ENCODE measurements at places on chromosomes 1 and 21. TPM values are rescaled to one million over a fixed set of nuclear protein-coding genes. Genes with fewer than 3 reads are reported as not detected.

DNA sequence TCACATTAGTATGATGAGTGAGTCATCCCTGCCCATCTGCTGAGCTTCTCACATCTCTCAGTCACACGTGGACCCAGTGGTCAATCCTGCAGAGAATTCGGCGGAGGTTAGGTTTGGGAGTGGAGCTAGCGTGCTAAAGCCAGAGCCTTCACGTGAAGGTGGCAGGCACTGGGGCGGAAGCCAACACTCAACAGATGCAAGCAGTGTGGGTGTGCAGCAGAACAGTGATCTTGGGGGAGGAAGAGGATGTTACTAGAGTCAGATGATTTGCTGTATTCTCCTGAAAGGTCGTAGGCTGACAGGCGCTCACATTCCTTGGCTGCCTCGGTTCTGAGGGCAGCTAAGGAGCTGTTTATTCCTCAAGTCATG lies 6.7 kb downstream of the C1orf115 start:
- DNase-seq = no peak

DNA sequence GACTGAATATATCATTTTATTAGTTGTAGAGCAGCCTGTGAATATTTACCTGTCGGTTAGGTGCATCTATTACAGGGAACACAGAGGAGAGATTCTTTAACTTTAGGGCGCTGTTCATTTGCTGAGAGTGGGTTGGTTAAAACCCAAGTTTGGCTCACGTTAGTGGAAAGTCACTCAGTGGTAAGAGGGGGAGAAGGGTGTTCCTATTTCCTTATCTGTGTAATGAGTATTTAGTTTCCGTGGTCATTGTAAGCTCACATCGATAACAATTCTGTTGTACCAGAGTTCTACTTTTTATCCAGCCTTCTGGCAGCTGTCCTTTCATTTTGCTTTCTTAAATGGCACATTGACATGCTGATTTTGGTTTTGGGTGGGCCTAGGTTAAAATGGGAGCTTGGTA lies 773.2 kb upstream of the ADAMTS5 start:
- DNase-seq = no peak

Gene FCGR2B
- total RNA-seq = not detected

Gene PRRX1
- not detected for total RNA-seq

DNA sequence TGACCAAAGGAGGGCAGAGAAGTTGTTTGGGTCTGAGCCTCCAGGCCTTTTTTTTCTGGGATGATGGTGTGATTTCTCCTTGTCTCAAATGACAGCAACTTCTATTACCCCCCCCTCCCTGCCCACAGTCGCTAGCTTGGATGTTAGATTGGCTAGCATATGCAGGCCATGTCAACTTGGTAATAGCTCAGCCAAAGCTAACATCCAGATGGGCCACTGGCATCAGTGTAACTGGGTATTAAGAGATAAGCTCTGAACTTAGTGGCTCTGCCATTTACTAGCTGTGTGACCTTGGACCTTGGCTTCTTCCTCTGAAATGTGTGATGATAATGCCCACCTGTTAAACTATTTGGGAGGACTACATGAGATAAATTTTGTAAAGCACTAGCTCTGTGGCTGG lies 86.9 kb upstream of the TSPAN2 start:
- DNase-seq = no peak

DNA sequence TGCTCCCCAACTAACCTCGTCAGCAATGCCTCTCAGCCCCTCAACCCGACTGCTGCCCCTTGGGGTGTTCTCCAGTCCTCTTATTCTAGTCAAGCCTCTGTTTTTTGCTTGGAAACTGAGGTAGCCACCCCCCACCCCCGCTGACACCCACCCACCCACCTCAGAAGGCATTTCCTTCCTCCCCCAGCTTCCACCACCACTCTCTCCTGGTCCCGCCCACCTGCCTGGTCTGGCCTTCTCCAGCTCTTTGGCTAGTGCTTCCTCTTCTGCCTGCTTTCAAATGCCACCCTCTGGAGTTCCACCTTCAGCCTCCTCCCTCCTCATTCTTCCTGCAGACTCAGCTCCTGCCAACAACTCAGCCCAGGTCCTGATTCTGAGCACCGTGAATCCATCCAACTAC lies 35.3 kb downstream of the OLFML2B start:
- no peak for DNase-seq

GRCh38 chr1:170010443-170010842 lies 64.1 kb downstream of the KIFAP3 start:
- DNase-seq = no peak

GRCh38 chr1:159173320-159173719 lies 1.9 kb downstream of the CADM3 start:
- DNase-seq = no peak

- no peak for DNase-seq
These were observed 4.4 kb downstream of the MAD2L2 start for GRCh38 chr1:11676386-11677103.

Gene TNFSF18
- total RNA-seq = not detected

DNA sequence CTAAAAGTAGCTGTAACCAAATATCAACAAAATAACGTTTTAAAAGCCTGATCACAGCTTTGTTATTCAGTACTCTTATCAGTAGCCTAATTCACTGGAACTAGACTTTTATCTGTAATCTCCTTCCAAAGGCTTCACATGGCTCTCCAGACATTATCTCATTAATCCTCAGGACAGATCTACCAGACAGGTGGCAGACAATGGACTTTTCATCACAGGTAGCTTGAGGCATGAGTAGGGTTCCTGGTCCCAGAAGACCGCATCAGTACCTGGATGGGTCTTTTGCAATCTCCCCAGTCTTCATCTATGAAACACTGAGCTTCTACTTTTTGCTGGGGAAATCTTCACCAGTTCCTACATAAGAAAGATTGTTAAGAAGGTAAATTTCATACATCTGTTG lies 132.2 kb upstream of the FOXD3 start:
- DNase-seq = no peak

DNA sequence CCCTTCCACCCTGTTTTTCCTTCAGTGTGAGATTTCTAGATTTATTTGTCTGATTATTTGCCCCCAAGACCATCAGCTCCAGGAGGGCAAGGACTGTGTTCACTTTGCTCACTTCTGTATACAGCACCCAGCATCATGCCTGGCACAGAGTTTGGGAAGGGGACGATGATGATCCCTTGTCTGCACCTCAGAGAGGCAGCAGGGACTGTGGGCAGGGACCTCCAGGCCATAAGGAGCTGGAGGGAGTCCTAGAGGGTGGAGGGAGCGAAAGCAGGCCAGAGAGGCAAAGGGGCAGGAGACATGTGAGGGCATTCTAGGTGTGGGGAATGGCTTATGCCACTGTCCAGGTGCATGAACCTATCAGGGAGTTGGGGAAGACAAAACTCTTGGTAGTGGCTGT lies 32.8 kb downstream of the H3-3A start:
- no peak for DNase-seq

GRCh38 chr1:15848929-15849774 lies 1.6 kb downstream of the SPEN start:
- DNase-seq = peak; percentile 83

Gene VWA5B1
- total RNA-seq = not detected

GRCh38 chr1:10707208-10707607 lies 89.2 kb downstream of the CASZ1 start:
- no peak for DNase-seq

DNA sequence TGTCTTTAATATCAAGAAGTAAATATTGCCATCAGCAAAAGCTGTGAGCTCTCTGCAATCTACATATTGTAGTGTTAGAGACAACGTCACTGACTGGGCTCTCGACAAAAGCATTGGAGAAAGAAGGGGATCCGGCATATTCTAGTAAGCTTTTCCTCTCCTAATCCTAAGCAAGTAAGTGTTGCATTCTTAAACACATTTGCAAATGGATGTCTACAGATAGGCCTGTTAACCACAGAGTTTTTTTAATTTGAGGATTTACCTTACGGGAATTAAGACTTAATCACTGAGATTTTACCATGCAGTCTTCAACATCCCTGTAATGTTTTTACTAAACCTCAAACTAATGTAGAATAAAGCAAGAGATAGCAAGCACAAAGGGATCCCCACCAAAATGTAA lies 426.5 kb upstream of the CAMK1G start:
- no peak for DNase-seq

DNA sequence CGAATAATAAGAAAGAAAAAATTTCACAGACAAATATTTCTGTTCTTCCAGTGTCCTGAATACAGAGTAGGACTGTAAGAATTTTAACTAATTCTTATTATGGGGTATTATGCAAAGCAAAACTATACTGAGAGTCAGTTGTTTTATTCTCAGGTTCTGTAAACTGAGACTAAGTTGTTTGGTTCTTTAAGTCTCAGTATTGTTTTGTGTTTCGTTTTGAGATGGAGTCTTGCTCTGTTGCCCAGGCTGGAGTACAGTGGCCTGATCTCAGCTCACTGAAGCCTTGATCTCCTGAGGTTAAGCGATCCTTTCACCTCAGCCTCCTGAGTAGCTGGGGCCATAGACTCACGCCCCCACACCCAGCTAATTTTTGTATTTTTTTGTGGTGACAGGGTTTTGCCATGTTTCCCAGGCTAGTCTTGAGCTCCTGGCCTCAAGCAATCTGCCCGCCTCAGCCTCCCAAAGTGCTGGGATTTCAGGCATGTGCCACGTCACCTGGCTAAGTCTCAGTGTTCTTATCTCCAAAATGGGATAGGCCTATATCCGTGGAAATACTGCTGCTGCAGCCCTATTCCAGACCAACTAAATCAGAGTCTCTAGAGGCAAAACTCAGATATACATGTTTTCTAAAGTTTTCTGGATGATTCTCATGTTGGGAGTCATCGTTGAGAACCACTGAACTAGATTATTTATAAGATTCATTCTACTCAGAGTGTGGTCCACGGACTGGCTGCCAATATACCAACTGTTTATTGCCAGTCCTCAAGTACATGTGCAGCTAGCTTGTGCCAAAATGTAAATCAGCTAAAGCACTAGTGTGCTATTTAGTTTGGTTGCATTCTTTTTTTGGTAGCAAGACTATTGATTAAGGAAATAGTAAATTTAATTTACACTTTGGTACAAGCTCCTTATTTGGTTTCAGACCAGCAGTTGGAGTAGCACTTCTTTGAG lies 116.6 kb downstream of the HS2ST1 start:
- DNase-seq = no peak

DNA sequence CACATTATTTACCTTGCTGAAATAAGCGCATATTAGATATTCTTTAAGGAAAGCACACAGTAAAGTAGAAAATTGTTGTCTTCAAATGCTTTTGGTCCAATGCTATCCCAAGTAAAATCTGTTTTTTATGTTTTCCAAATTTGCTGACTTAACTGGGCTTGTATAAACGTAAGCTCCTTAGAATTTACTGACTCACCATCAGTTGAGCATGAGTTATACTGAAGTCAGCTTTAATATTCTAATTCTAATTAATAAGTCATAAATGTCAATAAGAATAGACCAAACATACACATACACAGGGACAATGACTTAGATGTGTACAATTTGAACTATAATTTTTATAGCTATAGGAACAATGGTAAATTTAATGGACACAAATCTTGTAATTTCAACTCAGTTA lies 319.2 kb downstream of the TPR start:
- no peak for DNase-seq

DNA sequence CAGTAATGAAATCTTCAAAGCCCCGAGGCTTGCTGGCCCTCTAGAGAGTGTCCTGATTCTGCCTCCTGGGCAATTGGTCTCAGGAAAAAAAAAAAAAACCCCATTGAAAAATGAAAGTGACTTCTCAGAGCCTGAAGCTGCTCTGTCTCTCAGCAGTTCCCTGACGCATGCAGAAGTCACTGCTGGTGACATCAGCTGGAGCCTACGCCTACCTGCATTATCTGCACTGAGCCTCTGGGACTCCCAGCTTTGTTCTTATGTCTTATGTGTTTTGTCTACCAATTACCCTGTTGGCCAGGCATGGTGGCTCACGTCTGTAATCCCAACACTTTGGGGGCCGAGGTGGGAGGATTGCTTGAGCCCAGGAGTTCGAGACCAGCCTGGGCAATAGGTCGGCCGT lies 10.1 kb upstream of the SLC25A33 start:
- DNase-seq = peak; percentile 27

DNA sequence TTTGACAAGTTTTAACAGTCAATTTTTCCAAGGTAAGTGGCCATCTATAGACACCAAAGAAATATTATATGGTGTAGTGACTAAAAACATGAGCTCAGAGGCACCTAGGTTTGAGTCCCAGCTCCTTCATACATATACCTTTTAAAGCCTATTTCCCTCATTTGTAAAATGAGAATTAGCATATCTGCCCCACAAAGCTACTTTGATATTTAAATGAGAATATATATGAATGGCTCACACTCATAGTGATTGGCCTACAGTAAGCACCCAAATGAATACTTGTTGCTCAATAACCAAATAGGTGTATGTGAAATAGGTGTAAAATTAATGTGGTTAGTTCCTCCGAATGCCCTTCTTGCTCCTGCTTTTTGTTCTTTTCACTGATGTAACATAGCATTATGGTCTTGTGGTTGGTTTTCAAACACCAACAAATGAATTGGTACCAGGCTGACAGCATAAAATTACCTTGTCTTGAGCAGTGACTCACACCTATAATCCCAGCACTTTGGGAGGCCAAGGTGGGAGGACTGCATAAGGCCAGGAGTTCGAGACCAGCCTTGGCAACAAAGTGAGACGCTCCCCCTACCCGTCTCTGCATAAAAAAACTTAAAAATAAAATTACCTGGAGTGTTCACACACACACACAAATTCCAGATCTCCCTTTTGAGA lies 25.3 kb downstream of the CNIH4 start:
- DNase-seq = peak; percentile 31

- DNase-seq = no peak
These were observed 132.7 kb downstream of the PLPP3 start for GRCh38 chr1:56446531-56447098.

DNA sequence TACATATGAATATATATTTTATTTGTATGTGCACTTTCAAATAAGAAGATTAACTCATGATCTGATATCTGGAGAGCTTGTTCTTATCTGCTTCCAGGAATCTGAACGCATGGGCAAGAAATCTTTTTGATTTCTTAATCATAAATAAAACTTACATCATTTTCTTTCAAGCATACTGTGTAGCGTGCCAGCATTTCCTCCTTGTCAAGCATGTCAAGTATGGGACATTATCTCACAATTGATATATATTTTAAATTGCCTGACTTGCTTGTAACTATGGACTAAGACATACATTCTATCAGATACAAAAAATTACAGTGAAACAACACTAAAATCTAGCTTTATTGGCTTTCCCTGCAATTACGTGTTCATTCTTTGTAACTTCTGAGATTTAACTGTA lies 1128.2 kb downstream of the PLA2G4A start:
- no peak for DNase-seq

GRCh38 chr1:176826265-176826664 lies 338.2 kb downstream of the ASTN1 start:
- no peak for DNase-seq

Gene COL24A1
- not detected for total RNA-seq

Gene FCRL4
- not detected for total RNA-seq

Gene TNFAIP8L2
- 24.2 TPM for total RNA-seq

- DNase-seq = no peak
These were observed 43.7 kb downstream of the SYT6 start for GRCh38 chr1:114109981-114110380.

DNA sequence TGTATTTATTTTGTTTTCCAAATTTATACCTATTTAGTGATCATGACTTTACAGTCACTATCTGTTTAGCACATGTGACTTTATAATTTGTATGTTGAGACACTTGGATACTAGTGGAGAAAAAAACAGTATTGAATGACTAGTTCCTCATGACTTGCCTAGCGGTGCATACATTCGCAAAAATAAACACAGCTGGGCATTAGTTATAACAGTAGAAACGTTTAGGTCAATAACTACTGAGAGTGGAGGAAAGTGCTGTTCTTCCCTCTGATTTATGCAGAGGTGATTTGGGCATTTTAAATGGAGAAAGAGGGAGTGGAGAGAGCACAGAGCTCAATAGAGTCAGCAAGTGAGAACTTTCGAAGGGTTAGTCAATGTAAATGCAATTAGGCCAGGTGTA lies 1679.0 kb upstream of the B3GALT2 start:
- no peak for DNase-seq

GRCh38 chr1:60972841-60973364 lies 109.5 kb upstream of the NFIA start:
- no peak for DNase-seq

Data from activated CD4-positive, alpha-beta memory T cell treated with anti-CD3 and anti-CD28 coated beads for 36 hours (primary cell).